NCI-H345 (cell line): ENCODE measurements at places on chromosomes 12 and 14.

DNA sequence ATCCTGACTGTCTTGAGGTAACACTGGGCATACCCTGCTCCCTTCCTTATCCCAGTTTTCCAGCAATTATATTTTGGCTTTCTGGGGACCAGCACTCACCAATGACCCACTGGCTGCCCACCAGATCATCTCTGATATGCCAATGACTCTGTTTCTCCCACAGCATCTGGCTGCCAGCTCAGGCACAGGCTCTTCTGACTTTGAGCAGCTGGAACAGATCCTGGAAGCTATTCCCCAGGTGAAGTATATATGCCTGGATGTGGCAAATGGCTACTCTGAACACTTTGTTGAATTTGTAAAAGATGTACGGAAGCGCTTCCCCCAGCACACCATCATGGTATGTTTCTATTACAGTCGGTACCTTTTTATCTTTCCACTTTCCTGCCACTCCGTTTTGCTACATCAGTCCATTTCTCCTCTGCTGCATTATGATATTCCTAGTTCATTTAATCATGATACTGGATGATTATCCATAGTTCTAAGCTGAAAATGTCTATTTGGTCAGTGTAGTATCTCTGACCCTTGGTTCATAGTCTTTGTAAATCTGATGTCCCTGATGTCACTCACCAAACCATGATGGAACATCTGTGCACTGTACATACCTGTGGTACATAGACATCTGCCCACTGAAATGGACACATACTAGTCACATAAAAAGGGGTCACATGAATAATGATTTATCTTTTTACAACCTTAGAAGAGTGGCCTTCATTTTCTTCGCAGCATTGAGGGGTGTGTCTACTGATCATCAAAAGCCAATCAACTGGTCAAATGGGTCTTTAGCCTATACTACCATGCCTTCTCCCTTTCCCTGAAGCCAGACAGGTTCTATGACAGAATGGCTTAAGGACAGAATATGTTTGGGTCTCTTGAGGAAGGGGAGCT lies 3.3 kb downstream of the GMPR2 start:
- no peak for DNase-seq

- DNase-seq, result no peak
These were observed 406.9 kb upstream of the CLEC14A start for GRCh38 chr14:38662781-38663180.

DNA sequence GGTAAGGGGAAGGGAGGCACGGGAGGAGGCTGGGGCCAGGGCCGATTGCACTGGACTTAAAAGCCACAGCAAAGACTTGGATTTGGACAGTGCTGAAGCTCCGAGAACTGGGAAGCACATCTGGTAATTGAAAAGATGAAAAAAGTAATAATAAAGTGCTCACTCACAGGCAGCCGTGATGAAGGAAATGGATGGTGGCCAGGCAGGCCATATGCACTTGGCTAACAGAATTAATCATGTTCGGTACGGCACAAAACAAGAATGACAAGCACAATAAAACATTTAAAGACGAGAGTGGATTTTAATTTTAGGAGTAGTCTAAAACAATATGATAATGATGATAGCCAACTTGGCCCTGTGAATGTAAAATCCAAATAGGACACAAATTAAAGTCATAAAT lies 154.3 kb downstream of the VRK1 start:
- DNase-seq, result no peak

- DNase-seq, result no peak
These were observed 71.9 kb upstream of the DDX11 start for GRCh38 chr12:31001581-31002360.

DNA sequence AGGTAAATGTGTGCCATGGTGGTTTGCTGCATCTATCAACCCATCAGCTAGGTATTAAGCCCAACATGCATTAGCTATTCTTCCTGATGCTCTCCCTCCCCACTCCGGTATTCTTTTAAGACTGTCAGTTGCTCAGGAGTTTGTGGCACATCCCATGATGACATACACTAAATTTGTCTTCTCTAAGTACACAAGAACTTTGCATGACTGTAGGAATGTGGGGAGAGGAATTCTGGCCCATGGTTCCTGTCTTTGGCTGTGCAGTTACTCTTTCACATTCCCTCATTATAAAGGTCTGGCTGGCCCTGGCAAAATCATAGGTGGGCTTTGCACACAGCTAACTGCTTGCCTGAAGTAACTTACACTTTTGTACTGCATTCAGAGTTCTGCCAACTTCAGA lies 30.3 kb downstream of the HMGA2 start:
- no peak for DNase-seq

DNA sequence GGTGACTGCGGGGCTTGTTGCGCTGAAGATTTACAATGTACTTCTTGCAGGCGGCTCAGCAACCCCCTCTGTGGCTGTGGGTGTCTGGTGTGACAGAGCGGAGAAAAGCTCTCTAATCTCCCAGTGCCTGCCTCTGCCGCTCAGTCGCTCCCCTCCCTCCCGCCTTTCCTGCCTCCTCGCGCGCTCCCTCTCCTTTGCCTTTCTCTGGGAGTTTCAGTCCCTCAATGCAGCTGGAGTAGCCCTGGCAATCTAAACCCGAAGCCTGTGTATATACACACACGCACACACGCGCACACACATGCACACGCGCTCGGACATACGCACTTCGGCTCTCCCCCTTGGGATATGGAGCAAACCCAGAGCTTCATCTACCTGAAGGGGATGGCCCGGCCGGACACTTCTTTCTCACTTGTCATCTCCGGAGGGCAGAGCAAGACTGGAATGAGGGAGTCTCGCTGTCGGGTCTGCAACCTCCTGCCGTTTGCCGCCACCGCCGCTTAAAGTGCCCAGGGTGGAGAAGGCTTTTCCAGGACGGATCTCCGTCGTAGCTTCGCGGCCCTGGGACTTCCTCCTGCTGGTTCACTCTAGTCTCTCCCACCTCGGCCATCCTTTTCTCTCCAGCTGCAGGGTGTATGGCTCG lies 599 bp upstream of the TRHDE start:
- peak; percentile 50 for DNase-seq

DNA sequence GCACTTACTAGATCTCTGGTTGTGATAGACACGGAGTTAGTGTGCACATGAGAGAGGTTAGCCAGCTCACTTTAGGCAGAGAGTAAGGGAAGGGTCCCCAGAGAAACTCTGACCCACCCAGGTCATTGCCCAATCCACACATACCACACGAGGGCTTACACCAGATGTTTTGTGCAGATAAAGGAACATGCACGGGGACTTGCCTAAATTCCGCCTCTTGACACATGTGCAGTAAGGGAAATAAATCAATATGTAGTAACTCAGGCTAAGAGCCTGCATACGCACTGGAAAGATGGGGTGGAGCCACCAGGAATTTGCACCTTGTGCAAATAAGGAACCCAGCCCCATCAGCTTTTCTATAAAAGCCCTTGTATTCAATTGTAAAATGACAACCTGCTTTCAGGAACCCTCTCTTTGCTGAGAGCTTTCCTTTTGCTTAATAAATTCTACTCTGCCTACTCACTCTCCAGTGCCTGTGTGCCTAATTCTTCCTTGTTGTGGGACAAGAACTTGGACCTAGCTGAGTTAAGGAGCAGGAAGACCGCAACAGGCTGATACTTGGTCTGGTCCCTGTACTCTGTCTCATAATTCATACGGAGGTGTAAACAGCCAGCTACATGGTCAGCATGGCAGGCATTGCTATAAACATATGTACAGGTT lies 120.2 kb downstream of the EMP1 start:
- DNase-seq, result no peak

DNA sequence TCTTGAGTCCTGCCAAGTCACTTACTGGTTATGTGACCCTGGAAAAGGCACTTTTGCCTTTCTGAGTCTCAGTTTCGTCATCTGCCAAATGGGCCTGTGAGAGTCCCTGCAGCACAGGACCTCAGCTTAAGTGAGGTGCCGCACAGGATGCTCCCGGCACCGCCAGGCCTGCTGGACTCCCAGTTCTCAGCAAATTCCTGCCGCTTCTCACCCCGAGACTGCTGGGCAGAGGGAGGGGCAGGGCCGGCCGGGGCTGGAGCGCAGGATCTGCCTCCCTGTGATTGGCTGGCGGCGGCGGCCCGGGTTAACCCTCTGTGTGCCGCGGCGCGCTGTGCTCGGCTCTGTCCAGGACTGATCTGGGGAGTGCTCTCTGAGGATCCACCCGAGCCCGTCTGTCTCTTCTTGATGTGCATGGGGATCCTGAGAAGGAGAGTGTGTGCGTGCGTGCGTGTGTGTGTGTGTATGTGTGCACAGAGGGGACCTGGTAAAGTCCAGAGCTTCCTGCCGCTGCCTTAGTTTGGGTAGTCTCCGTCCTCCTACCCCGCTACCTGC lies 8.6 kb downstream of the SETD1B start:
- peak; percentile 19 for DNase-seq

DNA sequence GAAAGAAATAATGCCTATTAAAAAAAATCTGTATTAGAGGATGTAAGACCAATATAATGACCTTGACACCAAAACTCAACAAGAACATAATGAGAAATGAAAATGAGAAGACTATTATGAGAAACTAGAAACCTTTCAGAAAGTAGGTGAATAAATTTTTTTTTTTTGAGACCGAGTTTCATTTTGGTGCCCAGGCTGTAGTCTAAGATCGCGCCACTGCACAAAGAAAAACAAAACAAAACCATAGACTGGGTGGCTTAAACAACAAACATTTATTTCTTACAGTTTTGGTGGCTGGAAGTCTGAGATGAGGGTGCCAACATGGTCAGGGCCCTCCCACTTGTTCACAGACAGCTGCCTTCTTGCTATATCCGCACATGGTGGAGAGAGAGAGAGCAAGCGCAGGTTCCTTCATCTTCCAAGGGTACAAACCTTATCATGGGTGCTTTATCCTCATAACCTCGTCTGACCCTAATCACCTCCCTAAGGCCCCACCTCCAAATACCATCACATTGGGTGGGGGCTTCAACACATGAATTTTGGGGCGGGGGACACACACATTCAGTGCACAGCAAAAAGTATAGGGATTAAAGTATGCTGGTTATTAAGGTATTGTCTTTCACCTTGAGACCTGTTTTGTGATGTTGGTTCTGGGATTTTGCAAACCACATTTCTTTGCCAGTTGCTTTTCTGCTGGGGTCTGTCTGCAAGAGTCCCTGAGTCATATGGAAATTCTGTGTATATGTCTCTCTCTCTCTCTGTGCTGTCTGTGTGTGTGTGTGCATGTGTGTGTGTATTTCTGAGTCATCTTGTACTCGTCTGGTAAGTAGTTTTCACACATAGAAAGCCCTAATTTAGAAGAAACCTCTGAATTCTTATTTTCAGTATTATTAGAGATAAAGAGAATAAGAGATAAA lies 26.2 kb downstream of the ZCRB1 start:
- DNase-seq, result no peak

DNA sequence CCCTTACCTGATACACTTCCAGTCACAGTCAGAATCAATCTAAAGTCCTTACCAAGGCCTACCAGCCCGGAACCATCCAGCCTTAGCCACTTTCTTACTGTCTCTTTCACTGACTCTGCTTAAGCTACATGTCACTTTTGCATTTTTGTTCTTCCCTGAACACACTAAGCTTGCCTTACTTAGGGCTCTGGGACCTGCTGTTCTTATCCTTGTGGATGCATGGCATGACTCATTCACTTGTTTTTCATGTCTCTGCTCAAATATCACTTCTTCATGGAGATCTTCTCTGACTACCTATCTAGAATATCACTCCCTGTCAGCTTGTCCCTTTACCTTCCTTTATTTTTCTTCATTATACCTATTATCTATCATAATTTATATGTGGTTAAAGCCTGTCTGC lies 65.6 kb upstream of the ZDHHC17 start:
- no peak for DNase-seq

- no peak for DNase-seq
These were observed 42.7 kb downstream of the SSH1 start for GRCh38 chr12:108814462-108815211.

GRCh38 chr12:110896559-110896958 lies 23.8 kb downstream of the MYL2 start:
- no peak for DNase-seq

DNA sequence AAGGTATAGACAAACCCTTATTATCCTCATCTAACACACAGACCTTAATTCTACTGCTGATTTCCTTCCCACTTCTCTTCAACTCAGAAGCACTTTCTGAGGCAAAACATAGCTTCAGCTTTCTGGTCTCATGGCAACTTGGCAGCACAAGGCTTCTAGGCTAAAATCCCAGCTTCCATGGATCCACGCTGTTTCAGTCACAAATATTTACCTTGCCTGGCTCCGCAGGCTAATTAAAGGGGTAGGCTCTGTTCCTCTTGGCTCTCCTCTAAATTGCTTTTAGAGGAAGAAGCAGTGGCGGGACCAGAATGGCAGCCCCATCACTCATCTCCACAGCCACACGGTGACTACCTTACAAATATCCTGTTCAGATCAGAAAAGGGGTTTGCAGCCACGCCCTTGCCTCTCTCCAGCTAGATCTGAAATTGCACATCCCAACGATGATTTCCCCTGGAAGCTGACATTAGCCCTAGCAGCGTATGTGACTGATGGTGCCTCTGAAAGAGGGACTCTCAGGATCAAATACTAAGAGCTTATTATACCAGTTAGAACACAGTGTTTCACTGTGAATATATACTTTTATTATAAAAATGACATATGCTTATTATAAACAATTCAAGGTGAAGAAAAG lies 221.5 kb upstream of the NUDT4 start:
- DNase-seq, result peak; percentile 72

DNA sequence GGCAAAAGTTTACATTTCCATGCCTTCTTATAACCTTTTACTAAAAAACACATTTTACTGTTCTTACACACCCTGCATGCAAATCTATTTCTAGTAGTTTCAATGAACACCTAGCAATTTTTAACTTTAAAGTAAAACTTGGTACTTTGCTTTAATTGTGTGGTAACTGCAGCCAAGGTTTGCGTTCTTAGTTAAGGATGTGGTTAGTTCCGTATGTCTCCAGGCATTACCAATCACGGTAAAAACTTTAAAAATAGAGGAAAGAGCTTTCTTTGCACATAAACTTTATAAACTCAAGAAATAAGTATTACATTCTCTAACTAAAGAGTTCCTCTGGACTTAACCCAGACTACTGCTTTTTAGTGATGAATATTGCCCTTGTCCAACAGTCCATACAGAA lies 795.2 kb downstream of the SLC16A7 start:
- DNase-seq, result no peak

GRCh38 chr12:22350886-22351285 lies 16.4 kb upstream of the ST8SIA1 start:
- DNase-seq, result no peak

DNA sequence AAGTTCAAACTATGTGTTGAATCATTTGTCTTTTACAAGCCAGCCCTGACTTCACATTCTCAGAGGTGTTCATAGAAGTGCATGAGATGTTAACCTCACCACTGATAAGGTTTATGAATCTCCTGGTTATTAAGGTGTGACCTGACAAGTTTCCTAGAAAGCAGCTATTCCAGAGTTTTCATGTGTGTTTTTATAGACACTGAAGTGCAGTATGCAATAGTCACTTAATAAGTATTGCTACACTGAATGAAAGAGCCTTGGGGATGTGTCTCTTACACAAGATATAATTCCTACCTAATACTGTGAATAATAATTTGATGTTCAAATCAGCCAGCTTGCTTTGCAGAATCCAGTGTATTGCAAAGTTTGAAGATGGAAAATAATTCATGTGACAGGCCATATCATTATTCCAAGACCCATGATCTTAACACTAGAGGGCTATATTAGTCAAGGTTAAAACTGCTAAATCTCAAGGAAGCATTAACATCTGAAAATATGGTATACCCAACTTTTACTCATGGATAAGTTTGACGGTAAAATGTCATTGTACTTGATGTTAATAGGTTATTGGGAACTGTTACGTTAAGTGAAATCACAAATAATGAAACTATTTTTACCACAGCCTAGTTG lies 13.0 kb downstream of the SLC25A3 start:
- no peak for DNase-seq

- no peak for DNase-seq
These were observed 66.8 kb upstream of the GPR68 start for GRCh38 chr14:91311284-91311662.
